ENCODE measurements at places on chromosomes 2 and 18.

DNA sequence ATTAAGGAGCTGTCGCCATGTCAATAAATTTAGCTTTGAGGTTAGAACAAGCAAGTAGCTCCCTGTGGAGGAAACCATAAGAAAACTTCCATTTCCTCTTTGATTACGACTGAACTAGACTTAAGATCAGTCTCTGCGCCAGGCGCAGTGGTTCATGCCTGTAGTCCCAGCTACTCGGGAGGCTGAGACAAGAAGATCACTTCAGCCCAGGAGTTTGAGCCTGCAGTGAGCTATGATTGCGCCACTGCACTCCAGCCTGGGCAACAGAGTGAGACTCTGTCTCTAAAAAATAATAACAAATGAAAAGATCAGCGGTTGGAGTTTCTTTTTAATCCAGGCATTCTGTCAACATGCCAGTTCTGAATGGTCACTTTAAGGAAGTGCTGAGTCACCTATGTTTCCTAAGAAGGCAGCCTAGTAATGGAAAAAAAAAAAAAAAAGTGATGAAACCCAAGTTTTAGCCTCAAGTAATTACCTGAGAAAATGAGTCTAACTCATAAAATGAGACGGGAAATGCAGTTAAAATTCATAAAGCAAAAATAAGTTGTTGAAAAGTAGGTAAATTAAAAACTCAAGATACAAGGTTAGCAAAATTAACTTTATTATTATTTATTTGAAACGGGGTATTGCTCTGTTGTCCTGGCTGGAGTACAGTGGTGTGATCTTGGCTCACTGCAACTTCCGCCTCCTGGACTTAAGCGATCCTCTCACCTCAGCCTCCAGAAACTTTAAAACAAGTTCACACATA, 10.2 kb downstream of the C18orf32 start:
- DNase-seq, result no peak

GRCh38 chr18:965921-966758, 61.5 kb downstream of the ADCYAP1 start:
- DNase-seq, result no peak

GRCh38 chr2:130165293-130166016, 15.9 kb downstream of the SMPD4 start:
- DNase-seq, result no peak

DNA sequence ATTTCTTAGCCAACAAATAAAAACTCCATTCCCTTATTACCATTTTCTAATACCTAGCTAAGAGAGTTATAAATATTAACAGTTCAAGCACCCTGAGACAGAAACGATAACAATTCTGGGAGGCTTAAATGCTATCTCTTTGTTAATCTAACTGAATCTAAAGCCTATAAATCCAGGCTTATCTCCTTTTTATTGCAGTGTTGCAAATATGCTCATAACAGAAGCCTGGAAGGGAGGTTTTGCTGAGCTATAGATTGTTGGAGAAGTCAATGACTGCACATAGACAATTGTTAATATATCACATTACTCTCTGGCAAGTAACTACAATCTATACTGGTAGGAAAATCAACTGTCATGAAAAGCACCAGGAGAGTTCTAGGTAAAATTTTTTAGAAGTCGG, 30.2 kb downstream of the ATF2 start:
- DNase-seq, result no peak

DNA sequence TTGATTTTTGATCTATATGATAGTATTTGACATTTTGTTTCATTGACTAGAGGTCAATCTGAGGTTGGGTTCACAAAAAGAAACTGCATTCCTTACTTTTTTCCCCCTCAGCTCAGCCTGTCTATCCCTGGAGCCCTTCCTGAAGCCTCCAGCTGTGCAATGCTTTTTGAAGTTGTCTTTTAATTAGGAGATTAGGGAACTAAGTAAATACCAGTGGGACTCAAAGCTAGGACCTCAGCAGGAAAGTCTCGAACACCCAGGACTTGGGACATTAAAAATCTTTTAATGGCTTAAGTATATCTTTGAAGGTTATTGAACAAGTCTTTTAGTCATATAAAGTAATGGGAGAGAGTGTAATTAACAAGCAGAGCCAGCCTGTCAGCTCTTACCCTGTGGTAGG, 220.2 kb downstream of the PDE11A start:
- DNase-seq, result no peak

GRCh38 chr2:10045561-10046355, 2.4 kb downstream of the KLF11 start:
- no peak for DNase-seq

DNA sequence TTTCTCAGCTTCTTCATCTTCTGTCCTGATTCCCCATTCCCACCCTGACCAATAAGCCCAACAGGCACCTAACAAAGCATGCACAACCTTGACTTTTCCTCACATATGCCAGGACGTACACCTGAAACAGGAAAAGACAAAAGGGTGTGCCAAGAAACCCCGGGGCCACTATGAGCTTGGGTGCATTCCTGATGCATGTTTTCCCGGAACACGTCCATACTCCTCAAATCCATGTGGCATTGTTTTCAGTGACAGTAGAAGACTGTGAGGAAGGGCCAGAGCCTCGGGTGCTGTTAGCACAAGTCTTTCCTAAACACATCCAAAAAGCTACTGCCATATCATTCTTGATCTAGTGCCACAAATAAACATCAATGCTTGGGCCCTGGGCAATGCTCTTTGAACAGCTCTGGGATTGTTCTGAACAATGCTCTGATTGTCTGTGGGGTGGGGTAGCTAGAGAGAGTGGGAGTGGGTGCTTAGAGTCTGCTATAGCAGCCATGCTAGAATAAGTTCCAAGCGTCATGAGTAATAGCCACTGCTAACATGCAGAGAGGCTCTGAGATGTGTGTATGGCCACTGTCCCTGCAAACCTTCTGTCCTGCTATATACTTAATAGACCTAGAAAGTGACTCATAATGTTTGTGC, 181.7 kb upstream of the CRIM1 start:
- no peak for DNase-seq

DNA sequence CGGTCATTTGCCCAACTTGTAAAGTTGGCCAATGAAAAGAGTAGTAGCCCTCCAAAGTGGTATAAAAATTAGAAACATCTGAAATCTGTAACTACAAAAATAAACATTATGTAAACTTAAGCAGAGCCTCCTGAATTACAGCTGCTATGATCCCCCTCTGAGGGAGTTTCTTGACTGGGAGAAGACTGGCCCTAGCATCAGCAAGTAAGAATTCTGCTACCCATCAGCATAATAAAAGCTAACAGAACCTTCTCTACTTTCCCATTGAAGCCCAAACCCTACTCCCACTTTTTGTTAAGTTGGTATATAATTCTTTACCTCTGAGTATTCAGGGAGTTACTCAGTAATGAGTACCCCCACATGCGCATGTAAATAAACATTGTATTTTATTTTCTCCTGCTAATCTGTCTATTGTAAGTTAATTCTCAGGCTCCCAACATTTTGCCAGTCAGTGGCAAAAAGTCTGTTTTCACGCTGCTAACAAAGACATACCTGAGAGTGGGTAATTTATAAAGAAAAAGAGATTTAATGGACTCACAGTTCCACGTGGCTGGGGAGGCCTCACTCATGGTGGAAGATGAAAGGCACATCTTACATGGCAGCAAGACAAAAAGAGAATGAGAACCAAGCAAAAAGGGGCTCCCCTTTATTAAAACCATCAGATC, 71.3 kb downstream of the MYL12B start:
- no peak for DNase-seq

- DNase-seq, result no peak
These were observed 237.9 kb downstream of the TPGS2 start for GRCh38 chr18:36590621-36591580.

Data from nucleus accumbens (tissue), 56 donors.